ENCODE measurements at places on chromosomes 2 and 18. TPM values are rescaled to one million over a fixed set of nuclear protein-coding genes. Genes with fewer than 3 reads are reported as not detected.

- DNase-seq, result no peak
Observed at GRCh38 chr18:47969816-47970215, 39.4 kb upstream of the SMAD2 start.

- DNase-seq, result peak; percentile 17
Observed at GRCh38 chr2:237861875-237862527, 2.6 kb downstream of the RAMP1 start.

GRCh38 chr2:6073191-6074088 lies 381.3 kb downstream of the SOX11 start:
- no peak for DNase-seq

DNA sequence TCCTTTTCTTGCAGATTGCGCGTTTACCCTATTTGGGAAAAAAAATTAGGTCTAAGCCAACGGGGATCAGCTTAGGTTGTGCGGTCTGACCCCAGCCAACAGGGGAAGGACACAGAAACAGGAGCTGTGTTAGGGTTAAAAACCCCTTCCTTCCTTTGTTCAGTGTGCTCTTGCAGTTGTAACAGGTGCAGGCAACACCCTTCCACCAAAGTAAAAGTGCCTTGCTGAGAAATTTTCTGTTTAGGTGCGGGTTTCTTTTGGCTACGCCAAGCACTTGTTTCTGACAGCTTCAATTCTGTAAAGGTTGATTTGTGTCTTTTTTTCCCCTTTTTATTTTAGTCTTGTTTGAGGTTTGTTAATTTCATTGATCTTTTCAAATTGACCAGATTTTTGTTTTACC lies 92.5 kb downstream of the PTPN4 start:
- no peak for DNase-seq

- DNase-seq, result no peak
Observed at GRCh38 chr2:240970816-240971215, 27.6 kb upstream of the SNED1 start.

DNA sequence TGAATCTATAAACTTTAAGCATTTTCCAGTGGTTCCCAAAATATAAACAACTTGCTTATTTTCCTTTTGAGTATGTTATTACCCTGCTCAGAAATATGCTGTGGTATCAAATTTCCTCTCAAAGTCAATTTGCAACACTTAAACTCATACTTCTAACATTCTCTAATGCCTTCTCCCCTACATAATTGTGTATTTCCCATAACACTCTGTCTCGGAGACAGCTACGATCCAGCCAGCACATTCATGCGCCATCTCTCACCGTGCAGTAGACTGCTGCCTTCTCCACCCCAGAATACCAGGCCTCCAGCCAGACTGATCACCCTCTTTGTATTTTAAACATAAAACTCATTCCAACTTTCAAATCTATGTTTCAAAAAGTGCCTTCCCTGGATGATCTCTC lies 41.8 kb downstream of the TIMM21 start:
- DNase-seq, result no peak

DNA sequence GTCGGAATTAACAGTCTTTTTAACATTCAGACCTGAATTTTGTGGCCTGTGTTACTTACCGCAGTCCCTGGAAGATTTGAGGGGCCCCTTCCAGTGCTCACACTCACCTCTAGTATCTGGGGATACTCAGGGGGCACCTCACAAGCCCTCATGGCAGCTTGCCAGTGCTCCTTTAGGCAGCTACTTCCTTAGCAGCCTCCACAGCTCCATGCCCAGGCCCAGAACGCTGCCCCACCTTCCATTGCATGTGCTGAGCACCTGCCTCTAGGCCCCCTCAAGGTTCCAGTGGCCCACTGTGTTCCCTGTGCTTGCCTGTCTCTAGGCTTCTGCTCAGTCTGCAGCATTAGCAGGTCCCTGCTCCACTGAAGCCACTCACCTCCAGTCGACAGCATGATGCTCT lies 30.0 kb upstream of the PLA2R1 start:
- DNase-seq, result no peak

DNA sequence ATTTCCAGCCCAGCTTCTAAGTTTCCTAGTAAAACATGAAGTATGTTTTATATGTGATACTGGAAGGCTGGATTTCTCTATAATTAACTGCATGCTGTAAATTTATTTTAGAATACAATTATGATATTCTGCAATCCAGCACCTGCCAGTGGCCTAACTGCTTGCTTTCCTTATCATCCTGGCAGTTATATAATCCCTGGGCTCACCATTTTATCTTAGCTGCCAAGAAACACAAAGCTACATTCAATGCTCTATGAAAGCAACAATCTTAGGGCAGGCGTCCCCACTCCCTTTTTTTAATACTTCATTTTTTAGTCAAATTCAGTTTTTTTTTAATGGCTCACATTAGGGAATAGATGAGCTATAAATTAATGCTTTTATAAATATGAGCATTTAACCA lies 38.4 kb upstream of the UBXN4 start:
- no peak for DNase-seq

GRCh38 chr2:236309669-236310029 lies 45.4 kb upstream of the ASB18 start:
- no peak for DNase-seq

GRCh38 chr2:132977812-132978529 lies 308.0 kb upstream of the LYPD1 start:
- DNase-seq, result no peak

GRCh38 chr2:208669394-208669793 lies 262.8 kb downstream of the PTH2R start:
- no peak for DNase-seq

- DNase-seq, result no peak
Observed at GRCh38 chr2:184562532-184562931, 35.8 kb upstream of the ZNF804A start.

- no peak for DNase-seq
Observed at GRCh38 chr2:14988600-14988999, 356.1 kb downstream of the LRATD1 start.

DNA sequence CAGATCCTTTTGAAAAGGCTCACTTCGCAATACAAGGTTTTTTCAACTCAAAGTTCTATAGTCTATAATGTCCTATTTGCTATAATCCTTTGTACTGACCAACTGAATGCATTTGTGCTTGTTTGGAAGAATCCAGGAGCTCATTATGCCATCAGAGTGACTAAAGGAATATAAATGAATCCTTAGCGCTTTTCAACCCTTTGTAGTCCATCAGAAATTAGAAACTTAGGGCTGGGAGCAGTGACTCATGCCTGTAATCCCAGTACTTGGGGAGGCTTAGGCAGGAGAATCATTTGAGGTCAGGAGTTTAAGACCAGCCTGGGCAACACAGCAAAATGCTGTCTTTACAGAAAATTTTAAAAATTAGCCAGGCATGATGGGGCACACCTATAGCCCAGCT lies 330.2 kb upstream of the CHAC2 start:
- no peak for DNase-seq

- DNase-seq, result no peak
Observed at GRCh38 chr2:37550190-37550589, 121.3 kb downstream of the CDC42EP3 start.

GRCh38 chr2:130370490-130370889 lies 14.6 kb downstream of the PTPN18 start:
- DNase-seq, result peak; percentile 85

DNA sequence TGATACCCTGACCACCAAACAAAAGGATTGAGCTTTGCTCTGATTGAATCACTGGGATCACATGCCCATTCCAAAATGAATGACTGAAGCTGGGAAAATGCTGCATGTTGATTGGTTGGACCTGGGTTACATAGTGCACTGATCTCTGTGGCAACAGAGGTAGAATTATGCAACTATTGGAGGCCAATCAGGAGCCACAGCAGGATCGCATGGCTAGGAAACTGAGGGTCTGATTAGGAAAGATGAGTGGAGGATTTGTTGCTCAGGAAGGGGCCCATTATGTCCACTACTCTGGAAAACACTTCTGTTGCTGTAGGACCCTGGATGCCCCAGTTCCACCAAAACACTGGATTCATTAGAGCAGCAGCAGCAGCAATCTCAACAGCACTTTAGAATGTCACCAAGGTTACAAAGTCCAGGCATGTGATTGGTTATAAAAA lies 25.9 kb upstream of the SGPP2 start:
- DNase-seq, result no peak

DNA sequence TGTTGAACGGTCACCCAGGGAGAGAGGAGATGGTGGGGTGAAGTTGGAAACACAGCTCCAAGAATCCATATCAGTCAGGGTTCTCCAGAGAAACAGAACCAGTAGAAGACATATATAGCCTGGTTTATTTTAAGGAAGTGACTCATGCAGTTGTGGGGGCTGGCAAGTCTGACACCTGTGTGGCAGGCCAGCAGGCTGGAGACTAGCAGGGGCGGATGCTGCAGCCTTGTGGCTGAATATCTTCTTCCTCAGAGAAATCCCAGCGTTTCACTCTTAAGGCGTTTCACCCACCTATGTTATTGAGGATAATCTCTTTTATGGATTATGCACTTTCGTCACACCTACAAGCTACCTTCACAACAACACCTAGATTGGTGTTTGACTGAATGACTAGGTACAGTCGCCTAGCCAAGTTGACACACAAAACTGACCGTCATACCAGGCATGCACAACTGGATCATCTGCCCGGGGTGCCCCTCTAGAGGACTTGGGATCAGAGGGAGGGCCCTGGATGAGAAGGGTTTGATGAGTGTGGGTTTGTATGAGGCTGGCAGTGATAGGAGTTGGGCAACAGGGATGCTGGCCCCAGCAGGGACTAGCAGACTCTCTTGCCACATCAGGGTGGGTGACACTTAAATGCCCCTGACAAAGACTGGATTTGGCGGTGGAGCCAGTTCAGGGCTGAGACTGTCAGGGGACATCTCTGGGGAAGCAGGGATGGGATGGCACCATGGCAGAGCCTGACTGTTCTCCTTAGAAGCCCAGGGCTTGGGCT lies 23.4 kb downstream of the MROH2A start:
- peak; percentile 48 for DNase-seq

GRCh38 chr2:102106133-102106556 lies 36.4 kb upstream of the IL1R1 start:
- no peak for DNase-seq

- DNase-seq, result no peak
Observed at GRCh38 chr2:75499534-75499933, 61.2 kb downstream of the EVA1A start.

GRCh38 chr2:230866756-230867523 lies 2.2 kb downstream of the ITM2C start:
- DNase-seq, result peak; percentile 58

GRCh38 chr2:196473617-196474016 lies 165.9 kb upstream of the CCDC150 start:
- DNase-seq, result no peak

- DNase-seq, result no peak
Observed at GRCh38 chr2:46026431-46026830, 270.8 kb upstream of the EPAS1 start.

DNA sequence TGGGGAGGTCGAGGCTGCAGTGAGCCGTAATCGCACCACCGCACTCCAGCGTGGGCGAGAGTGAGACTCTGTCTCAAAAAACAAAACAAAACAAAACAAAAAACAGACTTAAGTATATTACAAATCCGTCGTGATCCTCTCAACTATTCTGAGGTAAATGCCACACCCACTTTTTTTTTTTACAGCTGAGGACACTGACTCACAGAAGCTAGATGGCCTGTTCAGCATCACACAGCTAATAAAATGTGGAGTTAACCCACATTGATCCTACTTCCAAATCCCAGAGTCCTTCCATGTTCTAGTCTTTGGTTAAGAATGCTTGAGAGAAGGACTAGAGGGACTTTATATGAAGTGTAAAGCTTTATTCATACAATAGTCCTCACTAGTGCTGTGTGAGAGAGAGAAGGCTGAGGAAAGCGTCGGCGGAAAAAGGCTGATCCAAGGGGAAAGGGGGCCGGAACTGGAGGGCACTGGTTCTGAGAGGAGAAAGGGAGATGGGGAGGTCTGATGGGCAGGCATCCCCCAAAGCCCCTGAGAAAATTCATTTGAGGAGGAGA lies 627 bp downstream of the RNF25 start:
- DNase-seq, result no peak

DNA sequence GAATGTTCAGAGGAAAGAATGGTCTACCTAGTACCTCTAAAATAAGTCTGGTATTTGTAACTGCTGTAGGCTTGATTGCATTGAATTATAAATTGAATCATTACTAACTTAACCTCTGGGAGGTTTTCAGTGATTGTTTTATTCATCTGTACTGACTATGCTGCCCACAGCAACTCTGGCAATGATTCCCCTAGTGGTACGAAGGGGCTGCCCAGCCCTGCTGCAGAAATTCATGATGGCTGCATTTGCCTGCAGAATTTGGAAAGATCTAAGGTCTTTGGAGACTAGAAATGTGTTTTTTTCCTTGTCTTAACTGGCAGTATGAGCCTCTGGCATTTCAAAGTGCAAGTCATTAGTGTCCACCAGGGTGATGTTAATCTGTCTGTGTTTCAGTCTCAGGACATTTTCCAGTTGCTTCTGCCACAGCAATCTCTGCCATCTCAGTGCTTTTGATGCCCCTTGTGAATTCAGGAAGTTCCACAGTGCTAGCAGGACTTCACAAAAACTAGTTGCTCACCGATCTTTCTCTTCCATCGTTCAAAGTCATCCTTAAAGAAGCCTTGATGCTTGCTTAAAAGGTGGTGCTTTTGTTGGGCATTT lies 13.4 kb upstream of the LRPPRC start:
- no peak for DNase-seq

GRCh38 chr2:239283288-239283945 lies 117.4 kb downstream of the HDAC4 start:
- no peak for DNase-seq

- DNase-seq, result peak; percentile 47
Observed at GRCh38 chr18:55477499-55477859, 110.5 kb downstream of the TCF4 start.

DNA sequence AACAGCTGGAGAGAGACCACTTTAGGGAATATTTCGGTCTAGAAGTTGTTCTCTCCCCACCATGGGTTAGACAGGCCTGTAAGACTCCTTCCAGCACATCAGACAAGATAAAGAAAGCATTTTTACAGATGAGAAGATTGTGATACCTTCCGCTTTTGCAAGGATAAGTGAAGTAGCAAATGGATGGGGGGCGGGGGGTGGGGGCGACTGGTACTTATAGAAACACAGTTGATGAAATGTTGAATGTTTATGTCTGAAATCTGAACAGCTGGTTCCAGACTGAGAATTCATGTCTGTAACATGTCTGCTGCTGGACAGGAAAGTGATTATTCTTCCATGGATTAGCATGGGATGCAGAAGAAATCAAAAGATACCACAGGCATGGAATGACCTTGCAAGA lies 90.5 kb upstream of the FN1 start:
- DNase-seq, result no peak

The OTOS gene
- total RNA-seq, result not detected

The COL4A4 gene
- not detected for total RNA-seq

The CTDSP1 gene
- 175 TPM for total RNA-seq

The ANKRD30BL gene
- total RNA-seq, result not detected

The BCL11A gene
- 0.03 TPM for total RNA-seq

The HOXD12 gene
- not detected for total RNA-seq

The PPP1R1C gene
- not detected for total RNA-seq

The TAF4B gene
- total RNA-seq, result 8.1 TPM

The DSG4 gene
- not detected for total RNA-seq

The DAPL1 gene
- total RNA-seq, result not detected

The SCN2A gene
- total RNA-seq, result 0.05 TPM

The EGR4 gene
- total RNA-seq, result not detected

The CLEC4F gene
- total RNA-seq, result not detected

The CPLX4 gene
- total RNA-seq, result not detected

The CABYR gene
- 0.97 TPM for total RNA-seq

The MC5R gene
- not detected for total RNA-seq

The CHRND gene
- not detected for total RNA-seq

The CRYBA2 gene
- not detected for total RNA-seq

The STPG4 gene
- not detected for total RNA-seq

The IGFBP5 gene
- 0.18 TPM for total RNA-seq
